ENCODE measurements at places on chromosomes 6 and 20. TPM values are rescaled to one million over a fixed set of nuclear protein-coding genes. Genes with fewer than 3 reads are reported as not detected.

- DNase-seq = no peak
Measured at GRCh38 chr6:52662031-52662430, 8.9 kb upstream of the TMEM14A start.

DNA sequence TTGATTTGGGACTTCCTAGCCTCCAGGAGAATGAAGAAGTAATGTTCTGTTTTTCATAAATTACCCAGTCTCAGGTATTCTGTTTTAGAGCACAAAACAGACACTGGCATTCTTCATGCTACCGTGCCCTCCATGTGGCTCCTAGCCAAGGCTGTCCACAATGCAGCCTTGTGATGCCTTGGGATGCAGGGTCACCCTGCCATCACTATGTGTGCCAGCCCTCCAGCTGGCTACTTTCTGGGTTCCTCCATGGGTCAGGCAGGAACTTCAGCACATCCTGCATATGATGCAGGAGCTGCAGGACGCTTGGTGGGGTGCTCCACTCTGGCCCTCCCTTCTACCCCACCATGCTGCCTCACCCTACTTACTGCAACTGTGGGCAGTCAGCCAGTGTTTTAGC is 38.0 kb upstream of the FAM50B start:
- peak; percentile 47 for DNase-seq

DNA sequence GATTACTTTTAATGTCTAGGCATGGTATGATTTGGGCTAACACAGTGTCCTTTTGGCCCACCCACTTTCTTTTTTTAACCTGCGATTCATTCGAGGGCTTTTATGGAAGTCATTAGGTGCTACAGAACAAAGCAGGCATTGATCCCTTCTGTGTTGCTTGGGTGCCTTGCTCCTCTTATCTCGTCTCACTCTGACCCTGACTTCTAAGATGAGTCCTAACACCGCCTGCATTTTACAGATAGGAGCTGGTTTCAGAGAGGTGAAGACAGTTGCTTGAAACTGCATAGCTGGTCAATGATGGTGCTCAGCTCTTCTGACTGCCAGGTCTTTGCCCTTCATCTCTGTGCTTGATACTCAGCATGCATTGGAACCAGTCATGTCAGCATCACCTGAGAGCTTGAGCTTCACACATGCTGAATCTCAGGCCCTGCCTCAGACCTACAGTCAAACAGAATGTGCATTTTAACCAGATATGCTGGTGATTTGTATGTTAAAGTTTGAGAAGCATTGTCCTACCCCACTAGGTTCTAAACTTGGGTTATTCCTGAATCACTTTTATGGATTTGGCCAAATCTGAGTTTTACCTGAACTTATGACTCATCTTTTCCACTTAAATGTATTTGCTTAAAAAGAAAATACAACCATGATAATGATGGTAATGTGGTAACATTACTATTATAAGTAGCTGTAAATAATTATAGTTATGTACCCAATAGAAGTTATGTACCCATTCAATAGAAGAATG is 142.3 kb downstream of the PLCB4 start:
- DNase-seq = peak; percentile 47

- DNase-seq = no peak
Measured at GRCh38 chr6:4545893-4546292, 230.3 kb upstream of the CDYL start.

- DNase-seq = no peak
Measured at GRCh38 chr6:87375315-87375714, 30.7 kb downstream of the C6orf163 start.

GRCh38 chr20:64101731-64102621 is 5.4 kb downstream of the NPBWR2 start:
- DNase-seq = peak; percentile 64

Gene BPIFB2
- 1.6 TPM for polyA plus RNA-seq

Gene ELOVL2
- polyA plus RNA-seq = 26.7 TPM

Gene GNAS-AS1
- polyA plus RNA-seq = 1.1 TPM

Gene PAX1
- 0.07 TPM for polyA plus RNA-seq

Gene KIZ
- 41.4 TPM for polyA plus RNA-seq

All from testis (tissue), 5 donors.